ENCODE measurements at places on chromosomes 13 and 19.
A peak's percentile ranks its signal among the peaks of the same experiment; 100 is the strongest.

DNA sequence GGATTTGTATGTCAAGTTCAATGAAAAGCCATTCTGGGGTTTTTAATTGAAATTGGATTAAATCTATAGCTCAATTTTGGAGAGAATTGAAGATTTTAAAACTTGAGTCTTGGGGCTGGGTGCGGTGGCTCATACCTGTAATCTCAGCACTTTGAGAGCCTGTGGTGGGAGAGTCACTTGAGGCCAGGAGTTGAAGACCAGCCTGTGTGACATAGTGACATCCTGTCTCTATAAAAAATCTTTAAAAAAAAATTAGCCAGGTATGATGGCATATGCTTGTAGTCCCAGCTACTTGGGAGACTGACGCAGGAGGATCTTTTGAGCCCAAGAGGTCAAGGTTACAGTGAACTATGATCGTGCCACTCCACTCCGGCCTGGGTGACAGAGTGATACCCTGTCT is 41.2 kb downstream of the VAV1 start:
- DNase-seq, result no peak

DNA sequence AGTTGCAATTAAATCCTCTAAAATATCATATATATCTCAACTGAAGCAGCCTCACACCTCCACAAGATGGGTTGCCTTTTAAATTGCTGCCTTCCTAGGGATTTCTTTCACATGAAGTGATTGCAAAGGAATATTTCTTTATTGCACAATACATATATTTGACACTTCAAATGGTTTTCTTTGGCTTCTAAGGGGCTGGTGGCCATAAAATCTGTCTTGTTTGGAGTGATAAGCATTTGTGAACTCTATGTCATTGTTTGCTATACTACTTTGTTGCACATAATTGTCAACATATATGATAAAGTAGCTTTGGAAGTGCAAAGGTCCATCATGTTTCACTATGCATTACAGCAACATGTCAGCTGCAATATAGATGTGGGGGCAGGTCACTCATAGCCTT is 2380.9 kb downstream of the PCDH9 start:
- no peak for DNase-seq

DNA sequence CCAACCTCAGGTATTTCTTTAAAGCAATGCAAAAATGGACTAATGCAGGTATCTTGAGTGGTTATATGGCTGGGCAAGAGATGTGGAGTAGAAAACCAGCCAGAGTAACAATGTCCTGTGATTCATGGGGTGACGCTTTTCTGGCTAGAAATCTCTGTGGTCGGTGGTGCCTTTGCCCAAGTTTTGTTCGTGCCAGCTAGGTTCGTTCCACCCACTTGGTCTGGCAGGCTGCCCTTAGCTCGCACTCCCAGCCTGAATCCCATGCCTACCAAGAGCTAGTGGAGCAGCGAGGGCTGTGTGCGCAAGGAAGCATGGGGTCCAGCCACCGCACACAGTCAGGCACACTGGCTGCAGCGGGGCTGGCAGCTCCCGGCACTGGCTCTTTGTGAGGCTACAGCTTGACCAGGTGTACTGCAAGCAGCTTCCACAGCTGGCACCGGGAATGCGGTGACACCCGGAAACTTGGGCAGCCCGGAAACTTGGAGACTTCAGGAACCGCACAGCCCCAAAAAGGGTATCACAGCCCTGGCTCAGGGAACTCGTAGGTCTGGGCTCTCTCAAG is 349.6 kb upstream of the PCDH20 start:
- DNase-seq, result no peak

GRCh38 chr13:74128156-74128767 is 5.9 kb downstream of the KLF12 start:
- no peak for DNase-seq

- DNase-seq, result peak; percentile 55
Observed at GRCh38 chr13:98890186-98890585, 87.7 kb downstream of the DOCK9 start.

DNA sequence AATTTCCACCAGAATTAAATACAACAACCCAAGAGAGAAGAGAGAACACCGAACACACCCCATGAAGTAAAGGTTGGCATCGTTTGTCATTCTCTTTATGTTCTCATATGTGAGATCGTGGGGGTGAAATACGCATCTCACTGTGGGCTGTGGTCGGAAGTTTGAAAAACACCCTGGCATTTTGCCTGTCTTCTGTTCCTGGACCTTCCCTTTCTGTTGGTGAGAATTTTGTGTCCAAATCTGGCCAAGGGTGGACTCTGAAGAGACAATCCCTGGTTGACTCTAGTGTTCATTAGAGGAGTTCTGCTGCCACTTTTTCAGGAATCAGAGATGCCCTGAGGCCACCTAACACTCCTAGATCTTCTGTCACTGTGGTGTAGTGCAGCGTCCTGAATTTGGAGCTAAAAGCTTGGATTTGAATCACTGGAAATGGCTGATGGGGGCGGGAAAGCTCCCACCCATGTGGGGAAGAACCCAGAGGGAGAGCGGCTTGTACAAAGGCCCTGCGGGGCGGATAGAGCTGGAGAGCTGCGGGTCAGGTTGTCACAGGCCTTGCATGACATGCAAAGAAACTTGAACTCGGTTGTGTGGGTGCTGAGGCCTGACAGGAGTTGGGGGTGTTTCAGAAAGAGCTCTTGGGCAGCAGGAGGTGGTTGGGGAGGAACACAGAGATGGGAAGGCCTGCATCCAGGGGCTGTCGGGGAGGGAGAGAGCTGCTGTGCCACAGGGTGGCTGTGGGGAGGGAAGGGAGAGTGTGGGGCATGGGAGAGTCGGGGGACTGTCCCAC is 11.1 kb upstream of the SPATA13 start:
- DNase-seq, result no peak
